ENCODE measurements at places on chromosomes 16 and 17.

DNA sequence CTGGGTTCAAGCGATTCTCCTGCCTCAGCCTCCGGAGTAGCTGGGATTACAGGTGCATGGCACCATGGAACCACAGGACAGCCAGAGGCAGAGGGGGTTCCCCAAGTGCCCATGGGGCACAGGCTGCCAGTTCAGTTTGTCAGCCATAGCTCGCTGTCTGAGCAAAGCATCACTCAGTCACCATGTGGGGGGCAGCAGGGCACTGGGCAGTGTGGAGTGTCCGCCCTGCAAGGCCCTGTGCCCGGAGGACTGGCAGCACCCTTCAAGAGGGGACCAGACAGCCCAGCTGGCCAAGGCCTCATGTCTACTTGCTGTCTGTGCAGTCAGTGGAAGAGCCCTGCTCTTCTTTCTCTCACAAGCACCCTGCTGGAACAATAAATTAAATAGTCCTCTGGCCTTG is 6.4 kb downstream of the ALYREF start:
- no peak for DNase-seq

- no peak for DNase-seq
Observed at GRCh38 chr17:10579270-10579669, 29.8 kb upstream of the MYH2 start.

DNA sequence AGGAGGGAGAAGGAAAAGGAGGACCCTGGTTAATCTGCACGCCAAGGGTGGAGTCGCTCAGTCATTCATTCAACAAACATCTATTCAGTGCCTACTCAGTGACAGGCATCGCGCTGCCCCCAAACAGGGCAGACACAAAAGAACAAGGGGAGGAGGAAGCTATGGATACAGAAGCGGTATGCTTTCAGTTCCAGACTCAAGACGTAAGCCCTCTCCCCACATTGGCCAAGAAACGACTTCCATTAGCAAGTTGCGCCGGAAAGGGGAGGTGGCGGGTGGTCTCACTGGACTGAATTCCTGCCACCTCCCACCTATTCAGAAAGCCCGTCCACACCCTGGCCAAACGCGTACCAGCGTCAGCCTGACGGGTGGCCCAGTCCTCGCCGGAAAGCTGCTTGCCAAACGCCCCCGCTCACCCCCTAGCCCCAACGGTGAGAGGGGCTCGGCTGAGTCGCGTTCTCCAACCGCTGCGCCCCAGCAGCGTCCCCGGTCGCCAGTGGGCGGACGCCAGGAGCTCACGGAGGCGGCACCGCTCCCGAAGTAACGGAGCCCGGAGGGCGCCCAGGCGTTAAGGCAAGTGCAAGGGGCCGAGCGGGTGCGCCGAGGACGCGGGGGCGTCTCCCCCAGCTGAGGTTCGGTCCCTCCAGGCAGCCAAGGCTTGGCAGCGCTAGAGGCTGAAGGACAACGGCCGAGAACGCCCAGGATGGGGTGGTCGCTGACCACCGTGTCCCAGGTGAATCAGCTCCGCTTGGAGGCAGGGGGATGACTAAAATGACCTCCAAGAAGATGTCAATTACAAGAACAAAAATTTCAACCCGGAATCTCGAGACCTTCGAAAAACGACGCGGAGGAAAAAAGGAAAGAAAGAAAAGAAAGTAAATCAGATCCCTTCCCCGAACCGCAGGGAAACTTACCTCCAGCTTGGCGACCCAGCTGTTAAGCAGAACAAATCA is 470.7 kb downstream of the SOX9 start:
- DNase-seq = peak; percentile 15

DNA sequence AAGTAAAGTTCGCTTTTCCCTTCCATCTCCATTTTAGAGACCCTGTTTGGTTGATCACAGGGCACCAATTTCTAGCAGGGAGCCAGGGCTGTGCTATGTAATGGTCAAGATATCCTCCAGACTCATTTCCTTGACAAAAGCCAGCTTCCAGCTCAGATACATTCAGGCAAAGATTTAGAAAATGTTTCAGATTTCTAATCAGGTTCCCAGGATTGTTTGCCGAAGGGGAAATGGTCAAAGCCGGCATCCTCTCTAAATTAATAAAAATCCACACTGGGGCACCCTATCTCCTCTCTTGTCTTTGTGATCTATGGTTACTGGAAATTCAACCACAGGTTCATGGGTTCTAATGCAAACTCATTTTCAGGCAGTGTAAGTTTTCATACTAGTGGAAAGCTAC is 686.8 kb upstream of the KIF2B start:
- no peak for DNase-seq

DNA sequence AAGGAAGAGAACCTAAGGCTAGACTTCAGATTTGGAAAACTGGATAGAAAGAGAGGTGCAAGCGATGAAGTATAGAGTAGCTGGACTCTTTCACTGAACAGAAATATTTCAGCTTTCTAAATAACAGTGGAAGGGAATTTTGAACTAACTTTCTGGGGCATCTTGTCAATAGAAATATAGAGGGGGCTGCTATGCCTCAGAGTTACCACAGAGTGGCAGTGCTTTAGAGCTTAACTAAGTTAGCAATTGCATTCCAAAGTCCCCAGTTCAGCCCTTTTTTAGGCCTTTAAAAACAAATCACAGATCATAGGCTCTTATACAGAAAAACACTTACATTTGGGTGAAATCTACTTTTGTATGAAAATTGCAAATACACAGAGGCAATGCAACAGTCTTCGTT is 154.2 kb upstream of the CDH8 start:
- peak; percentile 17 for DNase-seq

DNA sequence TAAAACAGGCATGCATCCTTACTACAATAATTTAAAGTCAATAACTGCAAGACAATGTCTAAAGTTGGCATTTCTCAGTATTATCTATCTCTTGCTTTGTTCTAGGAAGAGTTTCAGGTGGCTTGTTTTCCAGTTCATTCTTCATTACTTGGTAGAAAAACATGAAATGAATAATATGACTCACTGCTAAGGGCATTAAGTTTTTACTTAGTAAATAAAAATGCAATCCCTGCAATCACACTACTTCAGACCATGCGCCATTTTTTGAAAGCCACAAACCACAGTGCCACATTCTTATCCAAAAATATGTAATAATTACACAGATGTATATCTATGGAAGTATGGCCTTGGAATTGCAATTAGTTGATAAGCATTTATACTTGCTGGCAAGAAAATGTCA is 55.4 kb downstream of the CREBBP start:
- peak; percentile 50 for DNase-seq

GRCh38 chr16:31085873-31086628 is 2.7 kb downstream of the PRSS53 start:
- DNase-seq = no peak

Measured in AG08395 (cell line).